ENCODE measurements at places on chromosomes 2 and 18. TPM values are rescaled to one million over a fixed set of nuclear protein-coding genes. Genes with fewer than 3 reads are reported as not detected.

DNA sequence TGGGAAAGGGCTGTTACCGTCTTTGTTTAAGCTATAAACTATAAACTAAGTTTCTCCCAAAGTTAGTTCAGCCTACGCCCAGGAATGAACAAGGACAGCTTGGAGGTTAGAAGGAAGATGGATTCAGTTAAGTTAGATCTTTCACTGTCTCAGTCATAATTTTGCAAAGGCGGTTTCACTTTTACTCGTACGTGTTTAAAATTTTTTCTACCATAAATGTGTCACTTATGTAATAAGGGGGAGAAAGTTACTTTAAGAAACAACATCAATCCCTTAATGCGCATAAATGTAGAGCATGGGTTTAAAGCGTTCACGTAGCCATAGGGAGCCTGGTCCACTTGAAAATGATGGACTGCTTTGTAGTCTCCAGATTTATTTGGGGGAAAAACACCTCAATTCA lies 71.3 kb downstream of the SNORC start:
- no peak for DNase-seq

GRCh38 chr2:223075301-223076270 lies 23.6 kb downstream of the KCNE4 start:
- DNase-seq = peak; percentile 19

Gene ANTXR1
- total RNA-seq = 94.7 TPM

GRCh38 chr2:101253703-101254450 lies 1.2 kb downstream of the CNOT11 start:
- DNase-seq = no peak

DNA sequence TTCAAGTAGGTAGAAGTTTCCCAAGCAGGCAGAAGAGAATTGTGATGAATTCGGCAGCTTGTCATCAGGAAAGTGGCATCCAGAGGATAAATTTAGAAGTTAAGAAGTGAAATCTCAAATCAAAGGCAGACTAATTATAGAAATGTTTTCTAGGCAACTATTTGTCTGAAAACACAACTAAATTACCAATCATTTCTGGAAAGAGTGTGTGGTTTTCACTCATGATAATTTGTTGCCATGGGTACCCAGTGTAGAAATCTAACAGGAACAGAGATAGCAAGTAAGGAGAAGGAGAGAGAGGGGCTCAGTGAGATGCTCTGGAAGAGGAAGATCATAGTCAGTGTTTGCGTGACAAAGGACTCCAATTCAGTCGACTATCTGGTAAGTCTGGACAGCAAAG lies 208.1 kb downstream of the NCKAP5 start:
- DNase-seq = no peak

Gene LBX2
- 0.97 TPM for total RNA-seq

- DNase-seq = no peak
Observed at GRCh38 chr2:56571074-56571473, 387.3 kb downstream of the CCDC85A start.

DNA sequence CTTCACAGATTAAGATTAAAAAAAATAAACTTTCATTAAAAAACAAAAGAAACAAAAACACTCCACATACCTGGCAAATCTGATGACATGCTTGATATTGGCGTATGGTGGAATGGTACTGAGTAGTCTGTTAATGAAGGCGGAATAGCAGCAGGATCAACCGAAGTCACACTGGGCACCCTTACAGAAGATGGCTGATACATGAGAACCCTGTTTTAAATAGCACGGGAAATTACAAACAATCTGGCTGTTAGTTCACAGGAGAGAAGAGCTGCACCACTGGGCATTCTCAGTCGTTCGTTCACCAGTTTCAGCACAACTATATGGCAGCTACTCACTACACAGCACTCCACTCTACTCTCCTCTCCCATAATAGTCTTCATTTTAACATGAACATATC lies 64.0 kb upstream of the ST8SIA5 start:
- DNase-seq = no peak

Gene TMEM247
- not detected for total RNA-seq

- DNase-seq = no peak
Observed at GRCh38 chr2:3480352-3481010, 38.9 kb downstream of the ADI1 start.

- no peak for DNase-seq
Observed at GRCh38 chr18:49537232-49537896, 24.5 kb upstream of the LIPG start.

DNA sequence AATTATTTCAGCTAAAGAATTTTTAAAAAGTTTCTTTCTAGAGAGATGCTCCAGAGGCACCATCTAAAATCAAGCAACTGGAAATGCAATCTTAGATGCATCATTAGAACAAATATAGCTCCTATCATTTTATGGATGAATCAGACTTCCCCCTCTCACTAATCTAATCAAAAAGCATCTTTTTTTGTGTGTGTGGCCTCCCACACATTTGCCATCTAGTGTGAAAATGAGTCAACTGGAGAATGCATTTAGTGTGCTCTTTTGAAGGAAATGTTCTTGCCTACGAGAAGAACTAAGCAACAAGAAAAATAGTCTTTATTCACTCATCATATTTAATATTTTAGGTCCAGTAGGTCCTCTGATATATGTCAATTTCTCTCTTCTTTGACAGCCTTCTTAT lies 39.5 kb upstream of the FIGN start:
- no peak for DNase-seq

DNA sequence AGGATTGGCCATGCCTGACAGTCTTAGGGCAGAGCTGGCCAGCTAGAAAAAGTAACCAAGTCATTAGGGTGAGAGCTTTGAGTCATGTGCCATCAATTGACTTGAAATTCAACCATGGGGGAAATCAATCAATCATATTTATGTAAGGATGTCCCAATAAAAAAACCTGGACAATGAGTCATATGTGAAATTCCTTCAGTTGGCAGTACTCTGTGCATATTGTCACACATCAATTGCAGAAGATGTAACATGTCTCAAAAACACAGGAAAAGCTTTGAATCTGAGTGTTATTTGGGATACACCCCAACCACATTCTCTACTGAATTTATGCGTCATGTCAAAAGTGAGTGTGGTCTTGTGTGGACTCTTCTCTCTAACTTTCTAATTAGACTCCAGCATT lies 1004.1 kb upstream of the NRXN1 start:
- no peak for DNase-seq

- DNase-seq = no peak
Observed at GRCh38 chr18:56919190-56919589, 227.7 kb upstream of the BOD1L2 start.

Gene NMUR1
- not detected for total RNA-seq

Gene LIMS4
- 1.1 TPM for total RNA-seq

DNA sequence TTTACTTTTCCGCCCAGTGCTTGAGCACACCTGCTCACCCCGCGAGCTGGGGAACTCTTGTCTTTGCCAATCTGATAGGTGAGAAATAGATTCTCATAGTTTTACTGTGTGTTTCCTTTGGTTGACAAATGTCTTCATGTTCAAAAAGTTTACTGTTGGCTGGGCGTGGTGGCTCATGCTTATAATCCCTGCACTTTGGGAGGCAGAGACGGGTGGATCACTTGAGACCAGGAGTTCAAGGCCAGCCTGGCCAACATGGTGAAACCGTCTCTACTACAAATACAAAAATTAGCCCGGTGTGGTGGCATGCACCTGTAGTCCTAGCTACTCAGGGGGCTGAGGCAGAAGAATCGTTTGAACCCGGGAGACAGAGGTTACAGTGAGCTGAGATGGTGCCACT lies 10.3 kb downstream of the ODC1 start:
- no peak for DNase-seq

- DNase-seq = no peak
Observed at GRCh38 chr2:85920810-85921545, 32.2 kb upstream of the ST3GAL5 start.

- no peak for DNase-seq
Observed at GRCh38 chr2:212941361-212941760, 210.1 kb downstream of the IKZF2 start.

DNA sequence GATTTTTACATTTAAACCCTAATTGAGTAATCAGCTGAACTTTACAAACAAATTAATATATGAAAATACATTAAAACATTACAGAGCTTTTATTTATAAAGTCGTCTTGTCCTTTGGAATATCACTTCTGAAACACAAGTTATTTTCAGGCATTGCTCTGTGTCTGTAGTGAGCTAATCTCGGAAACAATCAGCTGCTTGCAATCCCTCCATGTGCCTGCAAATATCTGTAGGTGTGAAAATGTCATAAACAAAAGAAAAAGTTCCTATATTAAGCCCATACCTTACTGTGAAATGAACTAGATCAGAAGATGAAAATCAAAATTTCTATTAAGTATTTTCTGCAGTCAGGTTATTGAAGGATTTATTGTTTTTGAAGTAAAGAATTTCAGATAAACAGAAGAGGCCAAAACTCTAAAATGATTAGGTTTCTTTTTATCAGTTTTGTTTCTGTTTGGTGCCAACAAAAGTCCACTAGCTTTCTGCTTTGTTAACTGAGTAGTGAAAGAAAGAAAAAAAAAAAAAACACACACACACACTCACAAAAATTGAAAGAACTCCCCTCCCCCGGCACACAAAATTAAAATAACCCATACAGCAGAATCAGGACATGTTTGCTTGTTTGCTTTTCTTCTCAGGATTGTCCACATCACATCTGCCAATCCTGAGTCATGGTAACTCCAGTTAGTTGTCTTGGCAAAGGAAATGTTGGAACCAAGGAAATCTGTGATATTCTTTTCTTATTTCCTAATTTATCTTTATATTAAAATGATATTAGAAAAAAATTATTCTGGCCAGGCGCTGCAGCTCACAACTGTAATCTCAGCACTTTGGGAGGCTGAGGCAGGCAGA lies 627.0 kb upstream of the SLC39A10 start:
- no peak for DNase-seq

DNA sequence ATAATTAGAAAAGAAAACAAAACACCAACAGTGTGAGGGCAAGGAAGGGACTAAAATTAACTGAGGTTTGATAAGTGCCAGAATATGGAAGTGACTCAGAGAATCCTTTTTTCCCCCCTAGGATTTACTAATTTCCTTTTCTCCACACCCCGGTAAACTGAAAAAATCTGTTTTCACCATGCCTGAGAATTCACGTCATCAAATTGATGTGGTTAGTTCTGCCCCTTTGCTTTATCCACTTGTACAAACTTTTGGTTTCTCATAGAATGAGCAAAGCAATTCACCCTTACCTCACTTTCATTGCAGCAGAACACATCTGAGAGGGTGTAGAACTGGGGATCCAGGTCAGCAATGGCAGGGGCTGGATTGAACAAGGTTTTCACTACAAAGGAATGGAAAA lies 57.8 kb downstream of the RBKS start:
- DNase-seq = peak; percentile 45

Gene FAM228A
- not detected for total RNA-seq

DNA sequence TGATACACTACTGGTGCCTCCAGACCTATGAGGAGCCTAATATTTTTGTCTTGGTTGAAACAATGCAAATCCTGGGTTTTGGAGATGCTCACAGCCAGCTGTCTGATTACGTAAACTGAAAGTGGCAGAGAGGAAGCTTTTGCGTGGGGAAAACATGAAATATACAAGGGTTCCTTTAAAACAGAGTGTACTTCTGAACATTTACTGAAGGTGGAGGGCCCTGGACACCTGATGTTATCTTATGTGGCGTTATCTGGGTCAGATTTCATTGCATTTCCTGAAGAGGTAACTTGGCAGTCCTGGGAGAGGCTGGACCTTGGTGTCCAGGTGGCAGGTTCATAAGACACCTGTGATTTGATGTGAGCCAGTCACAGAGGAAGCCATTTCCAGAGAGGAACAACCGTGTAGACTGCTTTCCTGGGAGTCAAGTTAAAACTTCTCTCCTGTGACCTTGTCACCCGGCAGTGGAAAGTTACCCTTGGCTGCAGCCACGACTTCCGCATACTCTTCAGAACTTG lies 105.0 kb downstream of the NEDD4L start:
- no peak for DNase-seq

- no peak for DNase-seq
Observed at GRCh38 chr2:24107336-24107735, 15.8 kb downstream of the PFN4 start.

Gene UGT1A6
- not detected for total RNA-seq

DNA sequence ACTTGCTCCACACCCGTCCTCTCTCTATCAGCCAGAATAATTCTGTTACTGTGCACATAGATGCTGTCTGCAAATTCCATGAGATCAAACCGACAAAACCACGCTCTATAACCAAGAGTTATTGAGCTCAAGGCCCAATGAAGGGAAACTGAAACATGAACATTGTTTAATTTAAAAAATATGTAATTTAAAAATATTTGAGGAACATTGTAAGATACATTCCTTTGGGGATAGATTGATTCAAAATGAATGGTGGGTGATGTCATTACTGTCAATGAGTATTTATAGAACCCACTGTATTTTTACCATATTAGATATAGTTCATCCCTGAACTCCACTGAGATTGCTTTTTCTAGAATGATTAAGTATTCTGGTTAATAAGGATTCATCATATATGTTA lies 50.4 kb downstream of the NCKAP5 start:
- no peak for DNase-seq

DNA sequence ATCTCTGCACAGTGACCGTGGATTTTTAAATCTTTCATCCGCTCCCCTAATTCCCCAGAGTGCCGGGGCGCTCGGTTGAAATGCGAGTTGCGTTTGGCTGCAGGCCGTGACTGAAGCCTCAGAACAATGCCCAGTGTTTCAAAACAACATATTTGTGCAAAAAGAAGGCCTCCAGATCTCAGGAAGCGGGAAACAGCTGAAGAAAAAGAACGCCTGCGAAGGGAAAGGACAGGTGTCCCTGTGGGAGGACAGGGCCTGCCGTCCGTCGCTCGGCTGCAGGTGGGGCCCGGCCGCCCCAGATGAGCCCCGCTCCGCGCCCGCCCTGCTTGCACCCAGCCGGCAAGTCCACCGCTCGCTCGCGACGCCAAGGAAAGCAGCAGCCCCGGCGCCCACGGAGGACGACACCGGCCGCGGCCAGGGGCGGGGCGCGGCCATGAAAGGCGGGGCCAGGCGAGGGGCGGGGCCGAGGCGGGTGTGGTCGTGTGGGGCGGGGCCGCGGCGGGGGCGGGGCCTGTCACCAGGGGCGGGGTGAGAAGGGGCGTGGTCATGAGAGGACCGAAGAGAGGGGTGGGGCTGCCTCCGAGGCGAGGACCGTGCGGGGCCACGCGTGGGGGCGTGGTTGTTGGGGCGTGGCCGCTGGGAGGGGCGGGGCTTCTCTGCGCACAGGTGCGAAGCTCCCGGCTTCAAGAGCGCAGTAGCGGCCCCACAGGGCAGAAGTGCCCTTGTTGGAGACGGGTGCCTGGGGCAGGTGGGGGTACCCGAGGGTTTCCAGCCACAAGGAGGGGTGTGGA lies 17.6 kb upstream of the BOK start:
- peak; percentile 25 for DNase-seq

- DNase-seq = no peak
Observed at GRCh38 chr18:32771871-32772580, 797 bp downstream of the KLHL14 start.

GRCh38 chr2:126915903-126916302 lies 17.2 kb downstream of the TEX51 start:
- DNase-seq = no peak

GRCh38 chr2:212692466-212692865 lies 153.9 kb upstream of the ERBB4 start:
- no peak for DNase-seq

GRCh38 chr2:128026448-128027277 lies 1.2 kb downstream of the SAP130 start:
- DNase-seq = no peak

Gene GALNT14
- 1.0 TPM for total RNA-seq

Gene MPHOSPH10
- total RNA-seq = 36.3 TPM
